ENCODE measurements at places on chromosomes 1 and 21. TPM values are rescaled to one million over a fixed set of nuclear protein-coding genes. Genes with fewer than 3 reads are reported as not detected.
A peak's percentile ranks its signal among the peaks of the same experiment; 100 is the strongest.

DNA sequence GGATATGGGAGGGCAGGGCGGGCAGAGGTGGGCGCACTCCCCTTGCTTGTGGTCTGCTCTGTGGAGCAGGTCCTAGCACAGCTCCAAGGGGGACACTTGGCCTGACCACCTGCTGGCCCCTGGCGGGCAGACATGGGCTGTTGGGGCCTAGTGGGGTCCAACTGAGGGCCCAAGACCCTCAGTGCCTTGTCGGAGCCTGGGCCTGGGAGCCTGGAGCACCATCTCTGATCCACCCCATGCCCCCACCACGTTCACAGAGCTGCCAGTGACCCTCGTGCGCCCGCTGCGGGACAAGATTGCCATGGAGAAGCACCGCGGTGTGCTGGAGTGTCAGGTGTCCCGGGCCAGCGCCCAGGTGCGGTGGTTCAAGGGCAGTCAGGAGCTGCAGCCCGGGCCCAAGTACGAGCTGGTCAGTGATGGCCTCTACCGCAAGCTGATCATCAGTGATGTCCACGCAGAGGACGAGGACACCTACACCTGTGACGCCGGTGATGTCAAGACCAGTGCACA lies 70.6 kb downstream of the OBSCN start:
- H3K27me3 ChIP-seq = no peaks in the 10 kb centered on the region
- DNase-seq = no peak
- no peaks in the 10 kb centered on the region for H3K36me3 ChIP-seq
- H3K4me3 ChIP-seq = no peak overlapping the region

DNA sequence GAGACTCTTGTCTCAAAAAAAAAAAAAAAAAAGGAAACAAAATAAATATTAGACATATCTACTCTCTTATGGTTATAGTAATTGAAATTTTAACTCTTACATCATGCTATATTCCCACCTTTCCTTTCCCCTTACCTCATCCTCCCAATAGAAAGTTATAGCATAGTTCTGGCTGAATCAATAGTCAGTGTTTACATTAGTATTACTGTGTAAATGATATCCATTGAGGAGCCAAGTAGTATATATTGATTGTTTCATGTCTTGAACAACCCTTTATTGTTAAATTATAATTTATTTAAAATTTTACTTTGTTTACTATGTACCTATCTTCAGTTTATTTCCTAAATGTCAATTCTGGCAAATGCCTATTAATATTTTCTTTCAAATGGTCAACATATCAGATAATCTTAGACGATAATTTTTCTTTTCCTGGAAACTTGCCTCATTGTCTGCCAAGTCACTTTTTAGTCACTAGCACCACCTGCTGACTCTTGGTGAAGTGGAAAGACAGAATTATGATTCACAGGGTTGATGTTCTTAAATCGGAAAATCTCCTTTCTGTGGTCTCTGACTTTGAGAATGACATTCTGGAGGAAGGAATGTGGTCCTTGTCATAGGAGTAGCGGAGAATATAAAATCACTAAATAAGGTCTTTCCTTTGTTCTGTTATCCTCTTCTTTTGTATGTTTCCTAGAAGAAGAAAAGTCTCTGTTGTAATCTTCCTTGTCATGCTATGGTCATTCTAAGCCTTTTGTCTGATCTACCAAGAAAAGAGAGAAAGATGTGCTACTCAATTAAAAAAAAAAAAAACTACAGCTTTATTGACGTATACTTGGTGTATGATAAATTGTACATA lies 8.6 kb downstream of the HJV start:
- H3K27me3 ChIP-seq = no peaks in the 10 kb centered on the region
- no peaks in the 10 kb centered on the region for H3K4me1 ChIP-seq
- H3K4me3 ChIP-seq = no peak overlapping the region
- no peak for DNase-seq
- H3K36me3 ChIP-seq = no peaks in the 10 kb centered on the region

DNA sequence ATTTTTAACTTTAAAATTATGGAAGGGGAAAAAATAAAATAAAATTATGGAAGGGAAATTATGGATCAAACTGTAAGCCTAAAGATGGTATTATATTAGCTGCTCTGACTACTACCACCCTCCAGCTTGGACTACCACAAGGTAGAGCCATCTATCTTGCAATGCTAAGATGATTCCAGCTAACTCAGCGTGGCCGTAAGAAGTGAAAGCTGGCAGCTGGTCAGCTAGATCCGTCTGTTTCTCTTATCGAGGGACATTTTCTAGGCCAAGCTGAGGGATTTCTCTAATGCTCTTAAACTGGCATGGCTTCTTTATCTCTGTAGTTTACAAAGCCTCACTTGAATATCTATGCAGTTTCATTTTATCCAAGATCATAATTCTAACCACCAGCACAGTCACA lies 31.5 kb downstream of the LYST start:
- H3K4me3 ChIP-seq = no peak overlapping the region
- H3K27me3 ChIP-seq = no peaks in the 10 kb centered on the region
- peaks cover 2% of the 10 kb centered on the region for H3K4me1 ChIP-seq
- peak; percentile 63 for DNase-seq

GRCh38 chr1:204813522-204813921 lies 57.1 kb upstream of the NFASC start:
- no peak overlapping the region for H3K27ac ChIP-seq
- no peaks in the 10 kb centered on the region for H3K36me3 ChIP-seq
- no peaks in the 10 kb centered on the region for H3K27me3 ChIP-seq
- no peak for DNase-seq
- H3K4me1 ChIP-seq = no peaks in the 10 kb centered on the region
- no peak overlapping the region for H3K4me3 ChIP-seq

DNA sequence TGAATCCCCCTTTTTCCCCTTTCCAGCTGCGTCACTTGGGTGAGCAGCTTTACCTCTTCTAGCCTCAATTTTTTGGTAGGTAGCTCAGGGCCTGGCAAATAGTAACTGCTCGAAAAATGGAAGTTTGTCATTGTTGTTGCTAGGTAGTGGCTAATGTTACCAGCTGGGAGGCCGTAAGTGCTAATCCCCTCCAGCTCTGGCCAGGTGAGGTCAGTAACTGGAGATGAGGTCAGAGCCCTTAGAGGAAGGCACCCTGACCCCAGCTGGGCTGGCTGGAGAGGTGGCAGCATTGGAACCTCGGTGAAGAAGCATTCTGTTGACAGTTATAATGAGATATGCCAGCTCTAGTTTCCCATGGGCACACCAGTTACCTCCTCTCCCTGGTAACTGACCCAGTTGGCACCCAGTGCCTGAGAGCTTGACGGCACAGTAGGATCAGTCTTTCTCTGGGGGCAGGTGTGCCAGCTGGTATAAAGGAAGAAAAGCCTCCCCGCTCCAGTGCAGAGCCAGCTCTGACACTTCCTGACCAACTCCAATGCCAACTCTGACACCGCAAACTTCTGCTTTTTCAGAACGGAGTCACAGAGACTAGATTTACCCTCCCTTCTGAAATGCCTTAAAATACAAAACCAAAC lies 35.0 kb upstream of the SLC2A1 start:
- H3K4me1 ChIP-seq = no peaks in the 10 kb centered on the region
- H3K27me3 ChIP-seq = no peaks in the 10 kb centered on the region
- H3K4me3 ChIP-seq = no peak overlapping the region
- no peaks in the 10 kb centered on the region for H3K36me3 ChIP-seq
- peak; percentile 59 for DNase-seq

GRCh38 chr1:112693821-112694220 lies 13.1 kb downstream of the RHOC start:
- no peak overlapping the region for H3K27ac ChIP-seq
- peak; percentile 67 for DNase-seq
- H3K4me3 ChIP-seq = no peak overlapping the region

The FCRL2 gene
- total RNA-seq = 0.15 TPM

The ZNF648 gene
- total RNA-seq = not detected
